ENCODE measurements at places on chromosomes 4 and X. TPM values are rescaled to one million over a fixed set of nuclear protein-coding genes. Genes with fewer than 3 reads are reported as not detected.

MAMLD1 gene
- total RNA-seq, result 1.9 TPM

OTC gene
- total RNA-seq, result not detected

UGT8 gene
- total RNA-seq, result 0.05 TPM

TLR10 gene
- not detected for total RNA-seq

S100P gene
- not detected for total RNA-seq

PDHA1 gene
- 1,310 TPM for total RNA-seq

NPY1R gene
- total RNA-seq, result 0.62 TPM

CT45A5 gene
- total RNA-seq, result not detected

CDX4 gene
- total RNA-seq, result not detected

HELT gene
- total RNA-seq, result not detected

- DNase-seq, result no peak
These were observed 8.8 kb upstream of the GRPR start for GRCh38 chrX:16114611-16115010.

GRCh38 chr4:5222951-5223350, 171.7 kb downstream of the STK32B start:
- no peak for DNase-seq

GRCh38 chr4:127045861-127046260, 586.9 kb upstream of the INTU start:
- DNase-seq, result no peak

- no peak for DNase-seq
These were observed 10.0 kb downstream of the TREX2 start for GRCh38 chrX:153435845-153436244.

DNA sequence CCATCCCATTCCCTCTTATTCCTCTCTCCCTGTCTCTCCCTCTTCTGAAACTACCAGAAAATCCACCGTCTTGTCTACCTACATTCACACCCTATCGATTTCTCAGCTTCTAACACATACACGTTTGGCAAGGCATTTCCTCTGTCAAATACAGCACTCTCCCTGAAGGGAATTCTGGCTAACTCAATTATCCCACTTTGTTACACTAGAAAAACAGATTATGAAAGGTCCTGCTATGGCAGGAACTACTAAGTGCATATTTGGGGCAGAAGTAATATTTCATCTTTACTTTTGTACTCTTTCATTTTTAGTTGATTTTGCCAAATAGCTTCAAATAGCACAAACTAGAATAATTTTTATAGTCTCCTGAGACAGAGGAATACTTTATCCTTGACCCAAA, 46.6 kb upstream of the KLHL8 start:
- no peak for DNase-seq

GRCh38 chr4:109574931-109575804, 15.1 kb downstream of the MCUB start:
- DNase-seq, result no peak

- no peak for DNase-seq
These were observed 6.5 kb upstream of the TMEM184C start for GRCh38 chr4:147610686-147611085.

GRCh38 chr4:145890689-145891088, 47.9 kb downstream of the ZNF827 start:
- DNase-seq, result no peak

DNA sequence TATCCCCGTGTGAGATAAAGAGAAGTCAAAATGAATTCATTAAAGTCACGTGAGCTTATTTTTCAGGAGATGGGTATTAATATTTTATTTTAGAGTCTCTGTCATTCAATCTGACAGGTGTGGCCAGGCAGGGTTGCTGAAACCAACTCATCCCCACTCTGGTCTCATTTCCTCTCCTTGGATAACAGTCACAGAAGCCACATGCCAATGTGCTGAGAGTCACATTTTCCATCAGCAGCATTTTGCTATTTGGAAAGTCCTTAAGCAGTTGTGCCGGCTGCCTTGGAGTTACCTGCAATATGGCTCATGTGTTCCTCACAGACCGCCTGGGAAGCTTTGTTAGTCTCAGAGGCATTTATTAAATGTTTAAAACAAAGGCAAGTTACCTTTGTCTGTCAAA, 302.3 kb downstream of the DCHS2 start:
- no peak for DNase-seq

- DNase-seq, result no peak
These were observed 64.6 kb downstream of the COX7B2 start for GRCh38 chr4:46844325-46844917.

DNA sequence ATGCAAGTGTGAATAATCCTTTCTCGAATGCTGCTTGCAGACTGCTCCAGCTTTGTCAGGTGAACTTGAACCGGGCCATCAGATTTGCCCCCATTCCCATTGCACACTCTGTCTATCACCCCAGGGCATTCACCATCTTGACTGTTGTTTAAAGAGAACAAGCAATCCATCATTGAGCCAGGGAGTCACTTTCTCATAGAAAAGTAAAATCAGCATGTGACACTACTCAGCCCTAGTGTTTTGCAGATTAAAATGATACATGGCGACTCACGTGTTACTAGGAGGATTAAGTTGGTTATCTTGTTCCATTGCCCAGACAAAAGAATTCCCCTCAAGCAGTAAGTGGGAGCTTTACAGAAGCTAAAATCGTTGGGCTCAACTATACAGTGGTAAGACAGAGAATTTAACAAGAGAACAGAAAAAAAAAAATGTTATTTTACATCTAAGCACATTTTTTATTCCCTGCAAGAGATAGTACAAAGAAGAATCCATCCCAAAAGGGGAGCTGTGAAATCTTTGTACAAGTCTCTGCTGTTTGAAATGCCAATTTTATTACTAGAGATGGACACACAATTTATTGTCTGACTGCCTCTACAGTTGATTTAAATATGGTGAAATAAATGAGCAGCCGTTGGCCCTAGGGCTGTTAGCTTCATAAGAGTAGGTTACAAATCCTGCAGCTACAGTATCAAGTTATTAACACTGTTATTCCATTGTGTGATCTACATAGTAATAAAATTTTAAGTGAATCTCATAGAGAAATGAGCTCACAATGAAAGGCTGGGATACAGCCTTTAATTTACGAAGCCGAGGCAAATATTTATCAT, 67.5 kb downstream of the NEUROG2 start:
- no peak for DNase-seq

DNA sequence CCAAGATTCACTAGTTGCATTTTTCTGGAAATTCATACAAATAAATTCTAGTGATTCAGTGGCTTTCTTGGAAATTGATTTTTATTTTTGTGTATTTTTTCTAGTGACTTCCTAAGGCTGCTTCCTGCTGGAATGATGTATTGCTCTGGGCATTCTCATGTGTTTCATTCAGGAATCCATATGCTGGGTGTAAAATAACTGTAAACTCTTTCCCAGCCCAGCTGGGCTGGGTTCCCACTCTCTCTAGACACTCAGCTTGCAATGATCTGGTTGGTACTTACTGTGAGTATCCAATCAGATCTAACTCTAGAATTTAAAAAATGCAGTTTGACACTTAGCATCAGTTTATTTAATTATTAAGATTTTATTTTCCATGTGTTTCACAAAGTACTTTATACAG, 882.2 kb downstream of the STIM2 start:
- DNase-seq, result no peak

- no peak for DNase-seq
These were observed 46.8 kb upstream of the NDST3 start for GRCh38 chr4:117987464-117987863.

- DNase-seq, result peak; percentile 51
These were observed 66.6 kb upstream of the SORBS2 start for GRCh38 chr4:185878633-185879032.

DNA sequence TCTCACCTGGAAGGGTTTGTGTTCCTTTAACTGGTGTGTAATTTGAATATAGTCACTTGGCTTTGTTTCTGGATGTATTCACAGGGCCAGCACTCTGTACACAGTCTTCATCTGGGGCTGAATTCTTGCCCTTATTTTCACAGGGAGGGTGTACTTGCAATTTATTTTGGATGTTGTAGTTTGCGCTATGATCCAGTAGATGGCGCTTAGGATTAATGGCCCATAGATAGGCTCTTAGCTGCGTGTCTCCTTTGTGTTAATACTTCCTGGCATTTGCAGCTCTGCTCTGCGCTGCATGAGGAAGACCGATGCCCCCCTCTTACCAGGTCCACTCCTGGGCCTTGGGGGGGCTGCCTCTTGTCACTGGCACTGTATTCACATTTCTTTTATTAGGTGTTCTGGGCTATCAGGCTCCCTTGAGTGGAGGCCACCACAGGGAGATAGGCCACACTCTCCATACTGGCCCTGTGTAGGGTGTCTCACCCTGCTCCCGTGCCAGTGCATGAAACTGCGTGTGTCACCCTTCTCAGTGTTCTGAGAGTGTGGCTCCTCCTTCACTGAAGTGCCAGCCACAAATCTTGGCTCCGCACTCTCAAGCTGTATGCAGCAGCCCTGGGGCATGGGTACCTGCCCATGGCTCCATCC, 562.2 kb downstream of the ZIC3 start:
- no peak for DNase-seq

DNA sequence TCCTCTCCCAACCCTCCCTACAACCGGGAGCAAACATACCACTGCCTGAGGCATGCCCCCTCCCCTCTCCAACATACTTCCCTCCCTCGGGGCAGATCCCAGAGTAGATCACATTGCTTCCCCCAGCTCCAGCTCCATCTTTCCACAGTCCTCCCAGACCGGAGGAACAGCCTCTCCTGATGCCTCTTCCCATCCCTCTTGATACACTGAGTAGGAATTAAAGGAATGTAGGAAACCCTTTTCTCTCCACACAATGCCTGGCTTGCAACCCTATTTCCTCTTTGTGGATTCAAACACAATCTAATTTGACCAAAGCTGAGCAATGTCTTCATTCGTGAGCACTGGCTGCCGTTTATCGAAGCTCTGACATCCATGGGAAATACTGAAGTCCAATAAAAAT, 339.8 kb downstream of the BCOR start:
- DNase-seq, result no peak

DNA sequence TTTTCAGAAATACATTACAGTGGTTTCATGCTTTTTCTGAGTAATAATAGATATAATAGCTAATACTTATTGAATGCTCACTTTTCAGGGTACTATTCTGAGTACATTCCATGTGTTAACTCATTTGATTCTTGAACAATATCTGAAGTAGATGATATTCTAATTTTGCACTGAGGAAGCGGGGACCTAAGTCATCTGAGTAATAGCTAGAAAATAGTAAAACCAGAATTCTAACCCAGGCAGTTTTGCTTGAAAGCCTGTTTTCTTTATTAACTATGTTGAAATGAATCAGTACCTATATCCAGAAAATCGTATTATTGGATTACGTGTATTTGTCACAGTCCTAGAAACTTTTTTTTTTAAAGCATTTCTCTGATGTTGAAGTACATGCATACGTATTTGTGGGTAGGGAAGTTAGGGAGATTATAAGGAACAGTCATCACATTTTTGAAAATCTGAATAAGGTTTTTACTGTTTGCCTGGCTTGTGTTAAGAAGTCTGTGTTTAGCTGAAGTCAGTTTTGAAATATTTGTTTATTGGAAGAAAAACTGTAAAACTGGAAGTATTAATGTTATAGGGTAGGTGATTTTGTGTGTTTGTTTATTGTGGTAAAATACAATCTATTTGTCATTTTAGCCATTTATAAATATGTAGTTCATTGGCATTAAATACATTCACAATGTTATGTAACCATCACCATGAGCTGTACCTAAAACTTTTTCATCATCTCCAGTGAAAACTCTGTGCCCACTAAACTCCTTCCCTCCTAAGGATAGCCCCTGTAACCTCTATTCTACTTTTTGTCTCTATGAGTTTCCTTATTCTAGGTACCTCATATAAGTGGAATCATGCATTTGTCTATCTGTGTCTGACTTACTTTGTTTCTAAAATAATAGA, 55.3 kb downstream of the FIP1L1 start:
- DNase-seq, result no peak

DNA sequence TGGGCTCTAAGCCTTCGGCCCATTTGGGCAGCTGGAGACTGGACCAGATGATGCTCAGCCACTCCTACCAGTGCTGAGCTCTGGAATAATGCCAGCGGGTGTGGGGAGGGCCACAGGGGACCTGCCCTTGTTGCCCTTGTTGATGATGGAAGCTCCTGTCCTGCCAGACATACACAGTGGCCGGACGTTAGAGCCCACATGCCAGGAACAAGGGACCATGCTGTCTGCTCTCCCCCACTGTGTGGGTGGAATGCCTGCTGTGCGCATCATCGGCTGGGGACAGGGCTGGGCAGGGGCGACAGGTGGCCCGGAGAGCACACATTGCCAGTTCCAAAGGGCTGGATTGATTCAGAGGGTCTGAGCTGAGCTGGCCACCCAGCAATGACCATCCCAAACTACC, 2.0 kb downstream of the ABLIM2 start:
- DNase-seq, result peak; percentile 36

- DNase-seq, result no peak
These were observed 30.2 kb downstream of the MAP7D3 start for GRCh38 chrX:136220951-136221350.

GRCh38 chrX:39133971-39134370, 332.7 kb downstream of the MID1IP1 start:
- DNase-seq, result no peak

GRCh38 chr4:117357437-117357836, 272.1 kb upstream of the TRAM1L1 start:
- DNase-seq, result no peak

GRCh38 chr4:8846046-8846720, 25.5 kb downstream of the HMX1 start:
- DNase-seq, result peak; percentile 27

- no peak for DNase-seq
These were observed 278.9 kb upstream of the GATB start for GRCh38 chr4:152039691-152040090.

DNA sequence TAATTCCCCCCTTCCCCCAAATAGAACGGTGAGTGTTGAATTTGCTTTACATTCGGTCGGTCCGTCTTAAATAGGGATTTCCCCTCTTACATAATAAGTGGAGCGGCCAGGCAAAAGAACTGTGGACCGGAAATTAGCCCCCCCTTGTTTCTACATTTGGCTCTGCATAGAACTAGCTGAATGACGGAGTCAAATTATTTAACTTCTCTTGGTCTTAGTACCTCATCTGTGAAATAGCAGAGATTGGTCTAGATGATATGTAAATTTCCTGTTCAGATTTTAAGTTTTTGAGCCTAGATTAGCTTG, 1.3 kb downstream of the SPATA18 start:
- DNase-seq, result no peak

- DNase-seq, result peak; percentile 67
These were observed 34.3 kb upstream of the ARMCX4 start for GRCh38 chrX:101450961-101451360.

DNA sequence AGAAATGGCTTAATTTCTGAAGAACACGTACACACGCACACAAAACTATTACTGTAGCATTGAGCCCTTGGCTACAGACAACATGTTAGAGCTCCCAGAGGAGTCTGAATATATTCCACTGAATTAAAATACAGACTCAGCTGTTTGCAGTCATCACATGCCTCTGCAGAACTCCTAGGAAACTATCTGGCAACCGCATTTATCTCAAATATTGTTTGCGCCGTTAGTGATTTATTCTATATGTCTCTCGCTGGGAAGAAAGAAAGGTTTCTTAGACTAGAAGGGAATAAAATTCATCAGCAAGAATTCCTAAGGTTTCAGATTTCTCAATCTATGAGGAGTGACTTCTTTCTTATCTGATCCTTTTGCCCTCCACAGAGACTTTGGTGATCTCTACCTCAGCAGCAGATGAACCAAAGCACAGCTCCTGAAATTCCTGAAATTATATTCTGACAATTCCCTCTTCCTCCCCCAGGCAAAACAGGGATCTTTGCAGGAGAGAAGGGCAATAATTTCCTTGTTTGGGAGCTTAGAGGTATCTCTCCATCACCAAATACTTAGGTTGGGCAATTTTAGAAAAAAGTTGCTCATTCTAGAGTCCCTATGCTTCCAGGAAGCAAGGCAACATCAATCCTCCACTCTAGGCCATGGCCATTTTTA, 199.2 kb downstream of the APBB2 start:
- no peak for DNase-seq

GRCh38 chr4:61984260-61984909, 784.3 kb downstream of the ADGRL3 start:
- no peak for DNase-seq

All from Right ventricle myocardium superior (tissue), 1 donor.